ENCODE measurements at places on chromosomes 5 and 9.

DNA sequence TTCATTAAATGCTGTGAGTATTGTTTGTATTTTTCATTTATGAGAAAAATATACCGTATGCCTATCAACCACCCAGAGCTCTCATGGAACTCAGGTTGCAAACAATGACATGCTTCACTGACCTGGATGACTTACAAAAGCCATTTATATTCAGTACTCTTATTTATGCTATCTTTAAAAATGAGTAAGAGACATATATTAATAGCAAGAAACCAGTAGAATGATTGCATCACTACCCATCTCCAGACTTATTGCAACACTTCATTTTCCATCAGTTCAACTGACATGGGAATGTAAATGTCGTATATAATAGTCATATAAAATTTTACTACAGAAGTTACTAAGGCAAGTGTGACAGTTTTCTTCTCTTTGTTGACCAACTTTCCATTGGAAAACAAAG, 69.1 kb downstream of the OTP start:
- DNase-seq, result no peak

DNA sequence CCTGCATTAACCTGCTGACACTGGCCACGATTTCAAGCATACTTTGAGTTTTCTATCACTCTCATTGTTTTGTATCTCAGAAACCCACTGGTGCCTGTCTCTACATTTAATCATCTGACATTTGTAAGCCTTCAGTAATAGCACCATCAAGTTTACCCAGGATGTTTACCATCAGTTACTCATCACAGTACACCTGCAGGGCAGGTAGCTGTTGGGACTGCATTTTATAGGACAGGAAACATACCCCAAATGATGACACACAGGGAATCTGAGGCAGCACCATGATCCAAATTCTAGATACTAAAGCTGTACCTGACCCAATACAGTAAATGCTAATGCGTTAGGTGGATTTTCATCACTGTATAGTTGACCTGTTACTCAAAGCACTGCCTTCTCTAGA, 114.2 kb downstream of the FEM1C start:
- no peak for DNase-seq

DNA sequence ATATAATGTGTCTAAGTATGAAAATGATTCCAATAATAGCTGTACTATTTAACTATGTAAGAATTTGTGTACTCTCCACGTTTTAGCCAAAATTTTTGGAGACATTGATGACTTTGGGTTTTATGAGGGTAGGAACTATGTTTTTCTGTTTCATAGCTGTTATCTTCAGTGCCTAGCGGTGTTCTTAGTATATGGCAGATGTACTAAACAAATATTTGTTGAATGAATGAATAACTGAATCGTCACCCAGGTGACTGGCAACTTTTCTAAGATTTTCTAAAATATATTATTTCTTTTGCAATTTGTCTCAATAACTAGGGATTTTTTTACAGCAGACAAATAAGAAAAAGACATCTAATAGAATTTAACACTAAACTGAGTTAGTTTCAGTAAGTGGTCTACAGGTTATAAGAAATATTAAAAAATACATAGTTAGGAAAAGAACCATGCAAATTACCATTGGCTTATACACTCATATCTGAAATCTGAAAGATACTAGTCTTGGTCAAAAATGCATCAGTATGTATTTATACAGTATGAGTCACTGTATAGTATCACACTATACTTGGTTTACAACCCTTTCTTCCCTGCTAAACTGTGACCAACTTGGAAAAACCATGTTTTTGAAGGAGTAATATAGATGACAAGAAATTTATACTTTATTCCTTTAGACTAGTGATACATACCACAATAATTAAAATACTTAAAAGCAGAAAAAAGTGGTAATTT, 10.5 kb upstream of the ERCC6L2 start:
- no peak for DNase-seq

DNA sequence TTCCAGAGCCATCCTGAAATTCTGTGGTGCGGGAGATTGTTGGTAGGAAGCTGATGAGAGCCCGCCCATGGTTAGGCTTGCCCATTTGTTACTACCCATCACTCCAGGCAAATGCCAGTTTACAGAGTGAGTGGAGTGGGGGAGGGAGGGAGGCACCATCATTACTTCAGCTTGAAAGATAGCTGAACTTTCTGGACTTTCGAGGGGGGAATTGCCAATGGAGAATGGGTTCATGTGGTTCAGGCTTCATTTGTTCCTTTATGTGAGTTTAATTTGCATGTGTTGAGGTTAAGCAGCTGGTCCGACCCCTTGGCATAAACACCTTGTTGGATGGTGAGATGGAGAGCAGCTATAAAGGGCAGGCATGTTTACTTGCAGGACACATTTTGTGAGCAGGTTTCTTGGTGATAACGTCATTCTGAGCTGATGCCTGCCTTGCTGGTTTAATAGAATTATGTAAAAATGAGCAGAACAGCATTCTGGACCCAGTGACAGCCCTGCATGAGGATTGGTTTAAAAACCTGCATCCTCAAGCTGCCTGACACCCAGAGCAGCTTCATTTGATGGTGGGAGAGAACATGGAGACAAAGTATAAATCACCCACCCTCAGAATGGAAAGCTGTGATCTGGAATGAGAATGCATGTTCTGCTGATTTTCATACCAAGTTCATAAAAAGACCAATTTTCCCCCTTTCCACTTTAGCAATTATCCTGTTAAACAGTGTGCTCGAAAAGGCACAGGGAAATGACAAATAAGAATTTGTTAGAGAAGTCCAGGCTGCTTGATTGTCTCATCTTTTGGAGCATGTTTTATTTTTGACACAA, 106.3 kb downstream of the TRIO start:
- DNase-seq, result no peak

GRCh38 chr9:100700689-100701318, 122.9 kb downstream of the CAVIN4 start:
- no peak for DNase-seq

DNA sequence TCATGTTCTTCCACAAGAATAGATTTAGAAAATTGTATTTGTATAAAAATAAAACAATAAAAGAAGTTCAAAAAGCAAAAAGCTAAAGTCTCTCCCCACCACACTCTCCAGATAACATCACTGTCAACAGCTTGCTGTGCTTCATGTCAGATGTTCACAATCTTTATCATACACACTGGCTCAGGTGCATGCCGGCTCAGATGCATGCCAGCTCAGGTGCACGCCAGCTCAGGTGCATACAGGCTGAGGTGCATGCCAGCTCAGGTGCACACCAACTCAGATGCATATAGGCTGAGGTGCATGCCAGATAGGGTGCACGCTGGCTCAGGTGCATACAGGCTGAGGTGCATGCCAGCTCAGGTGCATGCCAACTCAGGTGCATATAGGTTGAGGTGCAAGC, 26.5 kb downstream of the SEMA4D start:
- peak; percentile 45 for DNase-seq

DNA sequence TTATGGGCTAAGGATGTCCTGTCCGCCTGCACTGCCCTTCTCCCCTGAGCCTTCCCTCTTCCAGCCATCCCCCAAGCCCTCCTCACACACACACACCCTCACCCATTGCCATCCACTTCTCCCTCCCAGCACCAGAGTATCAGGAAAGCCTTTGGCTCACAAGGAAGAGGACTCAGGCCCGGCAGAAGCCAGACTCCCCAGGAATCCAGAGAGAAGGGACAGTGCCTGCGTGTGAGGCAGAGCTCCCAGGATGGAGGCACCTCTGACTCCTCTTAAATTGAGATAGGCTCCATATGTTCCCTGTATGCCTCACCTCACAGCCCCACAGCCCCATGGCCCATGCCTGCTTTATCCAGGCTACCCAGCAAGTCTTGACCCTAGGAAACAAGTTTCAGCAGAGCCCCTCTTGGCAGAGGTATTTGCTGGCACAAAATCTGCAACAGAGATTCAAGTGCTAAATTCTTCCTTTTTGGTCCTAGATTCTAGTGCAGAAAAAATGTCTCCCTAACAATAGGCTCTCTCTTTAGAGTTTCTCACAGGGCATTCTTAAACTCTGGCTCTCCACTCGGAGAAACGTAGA, 761 bp downstream of the IL17B start:
- no peak for DNase-seq

- DNase-seq, result no peak
These were observed 5.7 kb downstream of the EDIL3 start for GRCh38 chr5:84378961-84379360.

DNA sequence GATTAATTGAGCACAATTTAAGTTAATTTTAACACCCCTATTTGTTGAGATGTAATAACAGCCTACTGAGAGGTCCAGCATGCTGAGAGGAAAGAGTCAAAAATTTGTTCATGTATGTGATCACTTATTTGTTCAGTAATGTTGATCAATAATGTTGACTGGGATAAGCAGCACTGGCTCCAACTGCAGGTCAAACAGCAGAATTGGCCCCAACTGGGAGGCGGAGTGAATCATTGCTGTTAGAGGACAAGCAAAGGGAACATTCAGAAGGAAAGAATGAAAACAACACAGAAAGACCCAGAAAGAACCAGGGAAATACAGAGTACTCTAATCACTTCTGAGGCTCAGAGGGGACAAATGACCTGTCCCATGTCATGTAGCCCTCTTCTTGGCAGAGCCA, 221.1 kb downstream of the COMMD10 start:
- DNase-seq, result no peak

GRCh38 chr5:91384671-91385430, 1.7 kb upstream of the ARRDC3 start:
- DNase-seq, result peak; percentile 85

- no peak for DNase-seq
These were observed 35.5 kb downstream of the ADAM19 start for GRCh38 chr5:157540124-157540523.

GRCh38 chr5:118565335-118565971, 422.9 kb downstream of the DTWD2 start:
- DNase-seq, result no peak

GRCh38 chr5:17805227-17805825, 171.1 kb downstream of the TAF11L14 start:
- no peak for DNase-seq

DNA sequence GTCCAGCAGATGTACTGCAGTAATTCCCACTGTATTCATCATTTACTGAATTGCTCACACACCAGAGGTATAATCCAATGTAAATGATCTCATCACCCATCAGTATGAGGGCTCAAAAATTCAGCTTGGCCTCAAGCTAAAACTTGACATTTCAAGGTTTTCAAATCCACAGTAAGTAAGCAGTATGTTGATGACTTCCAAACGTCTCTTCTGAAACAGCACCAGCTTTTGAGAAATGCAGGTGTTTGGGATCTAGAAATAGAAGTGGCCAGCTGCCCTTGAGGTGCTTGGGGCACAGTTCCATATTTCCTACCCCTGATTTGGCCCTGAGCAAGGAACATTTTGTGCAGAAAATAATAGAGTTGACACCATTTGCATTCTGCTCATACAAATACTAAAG, 388.0 kb upstream of the TUSC1 start:
- no peak for DNase-seq

GRCh38 chr5:95283022-95283615, 1.8 kb downstream of the MCTP1 start:
- DNase-seq, result no peak

GRCh38 chr9:129258823-129259301, 80.8 kb upstream of the IER5L start:
- no peak for DNase-seq

DNA sequence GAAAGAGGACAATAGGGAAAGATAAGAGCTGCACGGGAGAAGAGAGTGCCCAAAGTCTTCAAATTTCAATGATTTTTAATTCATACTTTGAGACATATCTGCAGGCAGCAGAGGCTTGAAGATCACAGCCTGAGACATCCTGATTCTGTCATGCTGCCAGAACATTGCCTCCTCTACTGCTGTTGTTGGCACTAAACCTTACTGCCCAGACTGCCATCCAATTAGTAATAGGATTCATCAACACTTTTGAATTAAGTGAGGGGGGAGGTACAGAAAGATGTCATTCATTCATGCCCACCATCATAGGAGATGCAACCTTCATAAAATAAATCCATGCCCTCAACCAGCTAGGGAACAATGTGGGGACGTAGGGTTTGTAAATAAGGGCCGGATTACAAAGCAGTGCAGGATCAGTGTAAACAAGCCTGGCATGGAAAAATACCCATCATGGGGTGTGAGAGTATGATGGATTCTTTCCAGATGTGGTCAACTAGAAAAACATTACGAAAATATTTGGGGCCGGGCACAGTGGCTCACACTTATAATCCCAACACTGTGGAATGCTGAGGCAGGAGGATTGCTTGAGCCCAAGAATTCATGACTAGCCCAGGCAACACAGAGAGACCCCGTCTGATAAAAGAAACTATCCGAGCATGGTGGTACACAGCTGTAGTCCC, 122.1 kb upstream of the DAPK1 start:
- DNase-seq, result no peak

GRCh38 chr5:76821136-76821535, 2.3 kb downstream of the F2RL1 start:
- no peak for DNase-seq

- peak; percentile 42 for DNase-seq
These were observed 313.8 kb downstream of the ENC1 start for GRCh38 chr5:74326571-74327338.

DNA sequence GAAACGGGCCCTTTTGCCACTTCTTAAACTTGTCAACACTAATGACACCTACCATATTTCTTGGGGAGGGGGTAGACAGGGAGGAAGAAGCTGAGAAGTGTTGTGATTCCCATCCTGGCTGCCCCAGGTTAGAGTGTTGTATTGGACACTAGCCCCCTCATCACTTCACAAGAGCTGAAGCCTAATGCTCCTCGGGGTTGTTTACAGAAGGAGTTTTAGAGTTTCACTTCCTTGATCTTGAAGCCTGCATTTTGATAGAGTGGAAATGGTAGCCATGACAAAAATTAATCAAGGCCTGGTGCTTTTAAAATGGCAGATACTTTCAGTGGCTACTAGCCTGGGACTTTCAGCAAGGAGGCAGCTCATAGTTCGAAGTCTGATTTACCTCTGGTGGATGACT, 11.0 kb upstream of the FAM120AOS start:
- no peak for DNase-seq

GRCh38 chr5:138875946-138876345, 811 bp upstream of the LRRTM2 start:
- no peak for DNase-seq

GRCh38 chr9:134456756-134457305, 130.6 kb downstream of the RXRA start:
- DNase-seq, result no peak

GRCh38 chr9:37350486-37351190, 71.9 kb upstream of the GRHPR start:
- no peak for DNase-seq

DNA sequence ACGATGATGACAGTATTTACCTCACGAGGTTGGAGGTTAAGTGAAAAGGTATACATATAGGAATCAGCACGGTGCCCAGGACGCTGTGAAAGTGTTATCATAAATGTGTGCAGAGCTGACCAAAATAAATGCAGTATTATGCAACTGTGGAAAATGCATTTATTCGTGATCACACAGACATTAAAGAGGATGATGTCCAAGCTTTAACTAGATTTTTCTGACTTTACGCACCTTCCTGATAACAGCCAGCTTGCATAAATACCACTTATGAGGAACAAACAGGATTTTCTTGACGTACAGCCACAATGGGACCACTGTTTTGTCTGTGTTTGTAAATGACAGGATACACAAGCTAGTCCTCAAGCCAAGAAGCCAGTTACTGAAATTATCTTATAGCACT, 71.4 kb upstream of the ATP10B start:
- no peak for DNase-seq

- no peak for DNase-seq
These were observed 48.3 kb upstream of the PTGS1 start for GRCh38 chr9:122322553-122322952.

GRCh38 chr5:110853267-110853666, 114.5 kb downstream of the SLC25A46 start:
- no peak for DNase-seq

All from CD4-positive, alpha-beta T cell treated with Interleukin-6 at 100 ng/mL for 8 hours (primary cell).